ENCODE measurements at places on chromosomes 12 and 14. TPM values are rescaled to one million over a fixed set of nuclear protein-coding genes. Genes with fewer than 3 reads are reported as not detected.

DNA sequence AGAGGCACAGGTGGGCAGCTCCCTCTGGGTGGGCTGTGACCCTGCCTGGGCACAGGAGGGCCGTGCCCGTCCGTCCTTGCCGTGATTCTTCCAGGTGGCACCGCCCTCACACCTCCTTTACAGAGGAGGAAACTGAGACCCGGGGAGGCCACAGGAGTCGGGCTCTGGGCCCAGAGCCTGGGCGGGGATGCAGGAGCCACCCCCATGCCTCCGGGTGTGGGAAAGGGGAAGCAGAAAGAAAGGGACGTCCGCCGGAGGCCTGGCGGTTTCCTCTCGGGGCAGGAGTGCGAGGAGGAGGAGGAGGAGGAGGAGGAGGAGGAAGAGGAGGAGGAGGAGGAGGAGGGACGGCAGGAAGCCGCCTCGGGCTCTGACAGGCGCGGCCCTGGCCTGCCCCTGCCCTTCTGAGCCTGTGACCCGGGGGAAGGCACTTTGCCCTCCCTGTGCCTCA, 23.0 kb downstream of the SH2B3 start:
- H3K27me3 ChIP-seq, result no peaks in the 10 kb centered on the region
- no peak overlapping the region for H3K4me3 ChIP-seq
- H3K36me3 ChIP-seq, result peaks cover 36% of the 10 kb centered on the region

- H3K27me3 ChIP-seq, result no peaks in the 10 kb centered on the region
- H3K4me1 ChIP-seq, result no peaks in the 10 kb centered on the region
- H3K4me3 ChIP-seq, result no peak overlapping the region
These were observed 6.6 kb downstream of the CARMIL3 start for GRCh38 chr14:24058260-24058950.

GRCh38 chr14:103067231-103067954, 10.0 kb upstream of the CDC42BPB start:
- no peak overlapping the region for H3K27ac ChIP-seq
- no peaks in the 10 kb centered on the region for H3K27me3 ChIP-seq
- no peaks in the 10 kb centered on the region for H3K36me3 ChIP-seq

DNA sequence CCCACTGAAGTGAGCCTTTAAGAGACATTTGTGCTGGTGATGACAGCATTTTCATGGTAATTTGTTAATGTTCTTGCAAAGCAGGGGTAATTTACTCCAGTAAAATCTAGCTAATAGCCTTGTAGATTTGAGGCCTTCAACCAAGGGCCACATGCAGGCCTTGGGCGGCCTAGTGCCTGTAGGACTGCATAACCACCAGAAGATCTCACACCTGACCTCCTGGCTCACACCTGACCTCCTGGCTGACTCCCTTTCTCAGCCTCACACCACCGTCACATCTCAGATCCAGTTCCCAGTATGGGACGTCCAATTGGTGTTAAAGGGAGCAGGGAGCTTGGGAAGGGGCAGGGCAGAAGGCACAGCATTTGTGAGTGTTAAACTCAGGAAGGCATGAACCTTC, 26.9 kb downstream of the C12orf42 start:
- H3K4me1 ChIP-seq, result no peaks in the 10 kb centered on the region
- no peaks in the 10 kb centered on the region for H3K36me3 ChIP-seq
- no peak overlapping the region for H3K4me3 ChIP-seq
- peaks cover 6% of the 10 kb centered on the region for H3K27me3 ChIP-seq
- no peak overlapping the region for H3K27ac ChIP-seq
- DNase-seq, result no peak

Gene TTC9
- total RNA-seq, result 0.38 TPM

GRCh38 chr12:47945341-47945728, 18.1 kb upstream of the TMEM106C start:
- no peaks in the 10 kb centered on the region for H3K27me3 ChIP-seq
- no peak overlapping the region for H3K4me3 ChIP-seq
- DNase-seq, result no peak
- peaks cover 24% of the 10 kb centered on the region for H3K4me1 ChIP-seq

- peak; percentile 30 for DNase-seq
- no peaks in the 10 kb centered on the region for H3K36me3 ChIP-seq
- no peak overlapping the region for H3K27ac ChIP-seq
These were observed 196.2 kb downstream of the KIF26A start for GRCh38 chr14:104334424-104335161.

- H3K27ac ChIP-seq, result no peak overlapping the region
- H3K4me3 ChIP-seq, result no peak overlapping the region
- no peaks in the 10 kb centered on the region for H3K36me3 ChIP-seq
These were observed 18.9 kb downstream of the LEMD3 start for GRCh38 chr12:65188179-65188701.

- H3K27me3 ChIP-seq, result no peaks in the 10 kb centered on the region
- DNase-seq, result no peak
- H3K36me3 ChIP-seq, result no peaks in the 10 kb centered on the region
- no peak overlapping the region for H3K27ac ChIP-seq
- no peaks in the 10 kb centered on the region for H3K4me1 ChIP-seq
- H3K4me3 ChIP-seq, result no peak overlapping the region
These were observed 277.5 kb downstream of the RASSF9 start for GRCh38 chr12:85558684-85559083.

DNA sequence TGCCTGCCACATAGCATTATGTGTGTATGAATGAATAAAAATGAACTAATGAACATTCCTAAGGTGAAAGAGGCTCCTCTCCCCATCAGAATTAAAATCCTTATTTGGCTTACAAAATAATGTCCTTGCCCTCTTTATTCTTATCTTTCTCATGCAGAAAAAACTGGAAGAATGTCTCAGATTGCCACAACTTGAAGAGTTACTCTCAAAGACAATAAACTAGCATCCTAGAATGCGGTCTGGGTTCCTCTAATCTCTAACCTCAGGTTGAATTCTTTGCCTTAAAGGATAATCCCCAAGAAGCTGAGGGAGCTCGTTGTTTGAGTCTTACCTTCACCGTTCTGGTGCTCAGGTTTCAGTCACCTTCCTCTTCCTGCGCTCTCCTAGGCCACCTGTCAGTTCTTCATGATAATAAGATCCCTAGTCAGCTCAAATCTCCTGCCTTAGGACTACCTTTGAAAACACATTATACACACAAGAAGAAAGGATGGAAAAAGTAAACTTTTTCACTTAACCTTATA, 147.1 kb downstream of the PHLDA1 start:
- H3K4me3 ChIP-seq, result no peak overlapping the region
- no peaks in the 10 kb centered on the region for H3K36me3 ChIP-seq
- no peak overlapping the region for H3K27ac ChIP-seq
- no peak for DNase-seq
- H3K27me3 ChIP-seq, result no peaks in the 10 kb centered on the region
- H3K4me1 ChIP-seq, result peaks cover 14% of the 10 kb centered on the region

Gene AKAP3
- total RNA-seq, result 2.5 TPM

- no peaks in the 10 kb centered on the region for H3K4me1 ChIP-seq
- no peaks in the 10 kb centered on the region for H3K36me3 ChIP-seq
- no peak for DNase-seq
- H3K27ac ChIP-seq, result no peak overlapping the region
- H3K4me3 ChIP-seq, result no peak overlapping the region
These were observed 72.4 kb downstream of the ADGRD1 start for GRCh38 chr12:131025939-131026702.

Measured in SJSA1 (cell line).